ENCODE measurements at places on chromosomes 11 and 22.

DNA sequence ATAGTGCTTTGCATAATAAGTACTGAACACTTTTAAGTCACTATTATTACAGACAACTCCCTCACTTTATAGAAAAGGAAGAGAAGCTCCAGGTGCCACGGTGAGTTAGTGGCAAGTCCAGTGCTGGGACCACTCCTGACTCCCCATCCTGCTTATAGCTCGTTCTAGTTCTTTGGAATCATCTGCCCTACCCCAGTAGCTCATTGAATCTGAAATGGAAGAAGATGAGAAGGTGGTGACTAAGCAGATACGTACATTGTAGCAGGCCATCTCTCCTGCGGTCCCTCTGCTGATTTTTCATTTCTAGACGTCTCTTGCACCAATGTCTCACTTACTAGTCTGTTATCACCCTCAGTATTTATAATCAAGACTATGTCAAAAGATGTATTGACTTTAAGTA, 21.6 kb downstream of the MMP20 start:
- no peak for DNase-seq

GRCh38 chr22:41687901-41688364, 734 bp downstream of the SNU13 start:
- no peak for DNase-seq

- DNase-seq: no peak
These were observed 40.8 kb downstream of the RIBC2 start for GRCh38 chr22:45454275-45454674.

GRCh38 chr11:93054881-93055280, 85.4 kb downstream of the MTNR1B start:
- no peak for DNase-seq

DNA sequence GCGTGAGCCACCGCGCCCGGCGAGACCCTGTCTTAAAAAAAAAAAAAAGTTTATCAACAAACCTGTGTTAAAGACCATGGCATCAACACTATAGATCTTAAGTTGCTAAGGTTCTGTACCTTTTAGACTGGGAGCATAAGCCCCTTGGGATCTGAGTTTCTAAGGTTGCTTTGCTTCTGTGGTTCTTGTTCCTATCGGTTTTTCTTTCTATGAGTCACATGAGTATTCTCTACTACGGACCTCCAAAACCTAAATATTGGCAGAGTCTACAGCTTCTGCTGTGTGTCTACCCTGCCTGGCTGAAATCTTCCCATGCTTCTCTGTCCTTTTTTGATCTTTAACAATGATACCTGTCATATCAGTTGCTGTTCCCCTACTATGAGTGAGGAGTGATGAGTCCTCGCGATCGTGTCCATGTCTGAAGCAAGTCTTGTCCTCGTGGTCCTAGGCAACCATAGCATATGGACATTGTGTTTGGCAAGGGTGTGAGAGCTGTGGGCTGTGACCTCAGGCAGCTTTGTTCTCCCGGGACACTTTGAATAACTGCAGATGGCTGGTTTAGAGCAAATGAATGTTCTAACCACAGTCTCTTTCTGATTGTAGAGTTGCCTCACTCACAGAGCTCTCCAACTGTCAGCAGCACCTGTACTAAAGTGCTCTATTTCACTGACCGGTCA, 9.0 kb upstream of the DLAT start:
- no peak for DNase-seq

DNA sequence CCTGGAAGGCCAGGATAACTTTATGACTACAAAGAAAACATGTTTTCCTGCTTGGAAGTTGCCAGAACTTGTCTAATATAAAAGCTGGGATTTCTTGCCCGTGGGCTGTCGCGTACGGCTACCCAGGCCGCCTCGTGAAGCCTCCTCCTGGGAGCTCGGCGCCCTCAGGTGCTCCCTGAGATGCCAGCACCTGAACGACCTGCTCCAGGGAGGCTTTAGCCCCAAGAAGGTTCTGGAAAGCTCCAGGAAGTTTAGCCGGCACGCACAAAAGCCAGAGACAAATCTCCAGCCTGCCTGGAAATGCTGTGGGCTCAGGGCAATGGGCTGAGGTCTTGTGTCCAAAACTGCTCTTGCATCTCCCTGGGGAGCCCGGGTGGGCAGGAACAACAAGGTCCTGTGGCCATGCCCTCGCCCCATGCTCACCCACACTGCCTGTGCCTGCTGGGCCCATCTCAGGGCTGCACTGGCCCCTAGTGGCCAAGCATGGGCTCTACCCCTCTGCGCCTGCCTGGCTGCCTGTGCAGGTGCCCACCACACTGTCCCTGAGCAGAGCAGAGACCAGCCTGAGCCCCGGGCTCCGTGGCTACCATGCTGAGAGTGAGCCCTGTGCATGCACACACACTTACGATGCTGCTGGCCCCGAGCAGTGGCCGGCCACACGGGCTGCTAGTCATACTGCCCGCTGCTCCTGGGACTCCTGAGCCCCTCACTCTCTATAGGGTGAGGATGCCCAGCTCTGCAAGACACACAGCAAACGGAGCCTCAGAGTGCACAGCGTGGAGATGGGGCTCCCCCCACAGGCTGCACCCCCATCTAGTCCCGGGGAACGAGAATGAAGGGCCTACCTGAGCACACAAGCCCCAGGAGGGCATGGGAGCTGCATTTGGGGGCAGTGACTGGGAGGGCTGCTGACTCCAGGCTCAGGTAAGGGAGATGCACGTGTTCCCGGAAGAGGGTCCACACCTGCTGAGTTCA, 4.9 kb upstream of the CELSR1 start:
- no peak for DNase-seq

DNA sequence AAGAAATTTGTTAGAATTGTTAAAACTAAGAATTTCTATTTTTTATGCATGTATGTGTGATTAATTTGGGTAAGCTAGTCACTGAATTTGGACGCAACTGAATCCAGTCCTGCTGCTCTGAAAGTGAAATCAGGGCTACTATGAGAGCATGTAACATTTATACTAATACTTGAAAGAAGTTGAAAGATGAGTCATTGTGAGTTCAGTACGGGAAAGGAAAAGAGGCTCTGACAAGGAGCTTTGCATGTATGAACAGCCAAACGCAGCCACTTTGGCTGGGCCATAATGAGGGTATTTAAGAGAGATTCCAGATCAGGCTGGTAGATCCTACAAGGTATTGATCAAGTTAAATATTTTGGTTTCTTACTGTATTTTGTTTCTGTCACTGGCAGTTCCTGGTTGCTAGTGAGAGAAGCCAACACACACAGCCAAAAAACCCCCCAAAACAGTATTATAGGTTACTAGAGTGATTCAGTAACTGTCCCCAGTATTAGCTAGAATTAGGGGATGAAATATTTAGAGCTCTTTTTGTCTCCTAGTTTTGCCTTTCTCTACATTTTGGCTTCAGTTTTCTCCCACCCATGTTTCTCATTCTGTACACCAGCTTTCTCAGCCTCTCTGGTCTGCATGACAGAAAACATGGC, 14.1 kb downstream of the AASDHPPT start:
- peak; percentile 44 for DNase-seq

- no peak for DNase-seq
These were observed 66.1 kb downstream of the HSD17B12 start for GRCh38 chr11:43746670-43747069.

DNA sequence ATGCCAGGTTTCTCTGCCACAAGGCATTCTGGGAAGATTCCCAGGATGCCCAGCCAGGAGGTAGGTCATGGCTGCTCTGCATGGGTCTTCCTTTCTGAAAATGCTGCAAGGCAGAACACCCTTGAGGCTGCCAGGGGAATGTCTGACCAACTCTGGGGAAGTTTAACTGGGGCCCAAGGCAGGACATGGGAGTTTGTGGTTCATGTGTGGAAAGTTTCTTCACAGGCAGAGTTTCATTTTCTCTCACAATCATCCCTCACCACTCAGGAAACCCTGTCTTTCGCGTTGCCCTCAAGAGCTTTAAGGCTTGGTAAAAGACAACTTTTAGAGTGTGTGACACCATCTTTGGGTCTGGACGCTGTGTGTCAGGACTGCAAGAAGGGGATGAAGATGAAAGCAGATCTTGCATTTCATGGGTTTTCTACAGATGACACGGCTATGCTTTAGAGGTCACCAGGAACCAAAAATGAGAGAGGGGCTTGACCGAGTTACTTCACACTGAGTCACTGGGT, 133.5 kb downstream of the CD44 start:
- no peak for DNase-seq

- no peak for DNase-seq
These were observed 929.8 kb upstream of the CNTN5 start for GRCh38 chr11:98090861-98091505.

GRCh38 chr22:45261407-45262088, 20.9 kb upstream of the KIAA0930 start:
- DNase-seq: no peak

GRCh38 chr11:130031945-130032344, 29.3 kb upstream of the PRDM10 start:
- DNase-seq: no peak

DNA sequence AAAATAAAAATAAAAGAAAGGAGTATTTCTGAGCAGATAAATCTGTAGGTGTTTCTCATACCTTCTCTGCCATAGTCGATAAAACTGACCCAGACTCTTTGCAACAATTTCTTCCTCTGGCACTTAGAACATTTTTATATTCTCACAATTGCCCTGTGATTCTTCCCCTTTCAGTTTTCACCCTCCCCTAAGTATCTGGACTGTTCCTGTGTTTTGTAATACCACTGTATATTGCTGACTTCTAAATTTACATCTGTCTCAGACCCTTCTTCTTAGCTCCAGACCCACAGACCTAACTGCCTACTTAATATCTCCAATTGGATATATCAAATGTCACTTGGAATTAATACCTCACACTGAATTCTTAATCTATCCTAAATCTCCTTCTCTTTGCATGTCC, 133.4 kb upstream of the DDI1 start:
- no peak for DNase-seq

DNA sequence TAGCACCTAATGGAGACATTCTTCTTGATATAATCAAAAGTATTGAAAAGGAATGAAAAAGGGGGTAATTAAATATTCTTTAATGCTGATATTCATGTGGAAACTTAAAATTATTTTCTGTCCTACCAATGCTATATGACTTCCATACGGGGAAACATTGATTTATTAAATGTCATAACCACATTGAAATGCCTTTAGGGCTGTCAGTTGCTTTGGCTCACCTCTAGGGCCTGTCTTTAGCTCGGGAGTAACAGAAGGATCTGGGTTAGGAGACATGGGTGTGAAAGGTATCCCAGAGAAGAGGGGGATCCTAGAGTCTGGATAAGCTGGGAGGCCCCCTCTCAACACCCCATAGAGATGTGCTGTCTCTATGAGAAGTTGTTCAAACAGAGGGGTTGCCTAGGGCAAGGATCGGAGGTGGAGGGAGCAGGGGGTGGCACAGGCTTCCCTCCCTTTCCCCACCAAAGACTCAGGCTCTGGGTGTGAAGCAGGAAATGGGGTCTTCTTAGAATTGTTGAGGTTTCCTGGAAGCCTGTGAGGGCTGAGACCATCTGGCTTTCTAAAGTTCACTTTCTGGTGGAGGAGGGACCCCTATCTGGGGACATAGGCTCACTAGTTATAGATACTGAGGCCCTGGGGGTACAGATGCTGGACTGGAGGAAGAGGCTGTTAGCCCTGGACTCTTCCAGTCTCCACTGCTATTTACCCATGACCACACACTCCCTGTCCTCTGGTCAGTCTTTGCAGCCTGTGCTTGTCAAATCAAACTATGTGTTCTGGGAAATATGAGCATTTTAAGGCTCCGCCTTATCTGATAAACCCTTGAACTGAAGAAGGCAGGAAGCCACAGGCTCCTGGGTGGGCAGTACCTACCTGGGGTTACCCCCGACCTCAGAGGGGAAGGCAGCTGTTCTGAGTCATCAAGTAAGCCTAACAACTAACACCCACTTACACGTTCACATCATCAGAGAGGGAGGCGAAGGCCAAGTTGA, 55.8 kb upstream of the RRAS2 start:
- DNase-seq: no peak

- no peak for DNase-seq
These were observed 37.5 kb downstream of the ATG16L2 start for GRCh38 chr11:72851726-72852125.

- DNase-seq: no peak
These were observed 30.3 kb upstream of the PRR5 start for GRCh38 chr22:44671742-44672141.

DNA sequence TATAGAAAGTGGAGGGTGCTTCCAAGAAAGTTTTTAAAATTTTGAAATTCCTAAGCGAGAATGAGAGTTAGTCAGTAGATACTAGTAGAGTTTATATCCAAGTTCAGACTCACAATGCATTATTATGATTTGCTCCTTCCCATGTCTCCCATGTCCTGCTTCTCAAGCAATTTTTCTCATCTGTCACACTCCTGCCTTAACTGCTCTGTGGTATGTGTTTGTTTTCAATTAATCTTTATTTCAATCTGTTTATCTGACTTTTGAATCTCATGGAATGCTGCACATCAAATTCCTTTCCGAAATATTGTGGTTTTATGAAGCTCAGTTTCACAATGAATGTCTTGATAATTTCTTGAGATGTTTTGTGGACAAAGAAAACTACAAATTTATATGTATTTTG, 18.1 kb downstream of the THY1 start:
- no peak for DNase-seq

DNA sequence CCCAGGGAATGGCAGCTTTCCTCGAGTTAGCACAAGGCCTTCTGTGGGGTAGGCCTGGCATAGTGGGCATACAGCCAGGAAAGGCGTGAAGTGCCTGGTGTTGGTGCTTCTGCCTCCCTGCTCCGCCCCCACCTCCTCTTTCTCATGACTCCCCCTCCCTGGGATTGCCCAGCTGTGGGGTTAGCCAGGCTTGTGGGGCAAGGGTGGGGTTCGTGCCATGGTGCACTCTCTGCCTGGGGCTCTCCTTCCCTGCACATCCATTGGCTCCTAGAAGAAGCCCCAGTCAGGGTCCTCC, 236.8 kb upstream of the NCAM1 start:
- DNase-seq: no peak

GRCh38 chr22:38829485-38829884, 14.3 kb downstream of the NPTXR start:
- DNase-seq: no peak

- DNase-seq: no peak
These were observed 140.1 kb downstream of the DBX1 start for GRCh38 chr11:20020198-20020597.

- DNase-seq: peak; percentile 33
These were observed 4.5 kb downstream of the TMEM134 start for GRCh38 chr11:67464411-67465188.

DNA sequence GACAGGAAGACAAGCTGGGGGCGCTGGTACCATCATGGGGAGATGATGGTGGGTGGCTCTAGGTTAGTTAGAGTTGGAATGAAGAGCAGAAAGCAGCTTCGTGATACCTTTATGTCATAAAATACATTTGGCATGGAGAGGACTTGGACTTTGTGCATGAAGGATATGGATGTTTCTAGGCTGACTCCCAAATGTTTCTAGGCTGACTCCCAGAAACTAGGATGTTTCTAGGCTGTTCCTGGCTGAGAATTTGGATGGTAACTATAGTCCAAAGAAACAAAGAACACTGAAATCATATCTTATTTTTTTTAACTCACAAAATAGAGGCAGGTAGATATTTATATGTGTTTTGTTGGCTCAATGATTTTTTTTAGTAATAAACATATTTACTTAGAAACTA, 89.4 kb upstream of the VPREB1 start:
- no peak for DNase-seq
